ENCODE measurements at places on chromosomes 13 and 19.

GRCh38 chr19:9566729-9567128 is 17.6 kb downstream of the ZNF121 start:
- no peak for DNase-seq

GRCh38 chr19:28530406-28531035 is 682.4 kb downstream of the UQCRFS1 start:
- no peak for DNase-seq

- DNase-seq: peak; percentile 37
Observed at GRCh38 chr13:95530178-95530577, 22.3 kb upstream of the CLDN10 start.

- DNase-seq: no peak
Observed at GRCh38 chr13:52161181-52161646, 1.8 kb upstream of the NEK3 start.

- no peak for DNase-seq
Observed at GRCh38 chr13:45257638-45258333, 56.9 kb upstream of the KCTD4 start.

GRCh38 chr19:18650468-18651041 is 13.7 kb downstream of the KLHL26 start:
- DNase-seq: no peak

GRCh38 chr19:4061178-4061682 is 5.5 kb downstream of the ZBTB7A start:
- no peak for DNase-seq

DNA sequence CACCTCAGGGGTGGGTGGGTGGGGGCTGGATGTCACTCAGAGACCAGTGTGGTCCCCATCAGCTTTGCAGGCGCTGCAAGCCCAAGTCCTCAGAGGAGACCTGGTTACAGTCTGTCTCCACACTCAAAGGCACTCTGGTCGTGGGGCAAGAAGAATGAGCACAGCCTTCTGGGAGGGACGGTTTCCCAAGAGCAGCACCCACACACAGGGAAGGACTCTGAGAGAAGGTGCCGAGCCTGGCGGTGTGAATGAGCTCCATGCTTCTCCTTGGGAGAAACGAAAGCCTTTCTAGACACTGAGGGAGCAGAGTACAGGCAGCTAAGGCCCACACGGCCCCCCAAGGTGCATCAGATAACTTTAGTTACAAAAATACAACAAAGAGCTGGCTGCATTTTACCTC is 473.6 kb downstream of the FOXO1 start:
- DNase-seq: no peak

DNA sequence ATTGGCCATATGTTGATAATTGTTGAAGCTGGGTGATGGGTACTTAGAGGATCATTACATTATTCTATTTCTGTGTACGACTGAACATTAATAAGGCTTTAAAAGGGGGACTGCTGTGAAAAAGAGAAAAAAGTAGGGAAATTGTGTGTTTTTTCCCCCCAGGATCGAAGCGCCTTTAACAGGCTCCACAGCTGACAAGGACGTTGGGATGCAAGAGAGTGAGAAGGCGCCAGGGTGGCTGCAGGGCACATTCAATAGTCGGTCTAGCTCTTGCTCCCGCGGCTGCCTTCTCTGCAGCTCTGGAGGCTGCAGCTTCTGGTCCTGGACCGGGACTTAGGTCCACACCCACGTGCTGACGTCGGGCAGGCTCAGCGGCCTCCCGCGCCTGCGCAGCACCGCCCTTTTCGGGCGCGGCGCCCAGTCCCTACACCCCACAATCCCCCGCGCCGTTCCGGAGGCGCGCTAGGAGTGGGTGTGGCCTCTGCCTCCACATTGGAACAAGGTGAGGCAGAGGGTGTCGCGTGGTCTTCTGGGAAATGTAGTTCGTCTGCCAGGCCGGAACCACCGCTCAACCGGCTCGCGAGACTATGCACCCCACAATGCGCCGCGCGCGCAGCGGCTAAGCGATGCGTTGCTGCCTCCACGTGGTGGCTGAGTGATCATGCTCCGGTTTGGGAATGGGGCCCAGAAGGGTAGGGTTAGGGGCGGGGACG is 4.9 kb upstream of the LRFN3 start:
- DNase-seq: peak; percentile 98

DNA sequence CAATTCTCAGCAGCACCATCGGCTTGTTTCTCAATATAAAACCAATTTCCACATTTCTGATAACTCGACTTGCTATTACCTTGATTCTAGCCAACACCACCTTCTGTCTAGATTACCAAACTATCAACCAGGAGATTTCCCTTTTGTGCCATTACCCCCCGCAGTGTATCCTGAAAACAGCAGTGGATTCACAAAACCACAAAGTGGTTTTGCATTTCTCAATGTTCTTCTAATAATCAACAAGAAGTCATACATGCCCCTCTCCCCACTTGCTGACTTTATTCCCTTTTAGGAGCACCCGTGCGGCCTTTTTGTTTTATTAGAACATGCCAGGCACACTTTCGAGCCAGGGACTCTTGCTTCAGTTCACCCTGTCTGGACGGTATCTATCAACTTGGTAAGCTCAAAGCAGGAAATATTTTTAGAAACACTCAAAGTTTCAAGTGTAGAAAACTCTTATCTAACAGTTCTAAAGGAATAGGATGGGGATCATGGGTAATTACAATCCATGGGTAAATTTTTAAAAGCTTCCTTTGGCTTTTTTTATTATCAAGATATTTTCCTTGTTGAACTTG is 967.4 kb downstream of the EFNB2 start:
- DNase-seq: no peak

GRCh38 chr19:51470966-51471365 is 7.4 kb upstream of the CEACAM18 start:
- DNase-seq: no peak

- DNase-seq: no peak
Observed at GRCh38 chr13:67645874-67646467, 415.8 kb upstream of the PCDH9 start.

- DNase-seq: no peak
Observed at GRCh38 chr19:43380008-43380407, 26.5 kb downstream of the CD177 start.

DNA sequence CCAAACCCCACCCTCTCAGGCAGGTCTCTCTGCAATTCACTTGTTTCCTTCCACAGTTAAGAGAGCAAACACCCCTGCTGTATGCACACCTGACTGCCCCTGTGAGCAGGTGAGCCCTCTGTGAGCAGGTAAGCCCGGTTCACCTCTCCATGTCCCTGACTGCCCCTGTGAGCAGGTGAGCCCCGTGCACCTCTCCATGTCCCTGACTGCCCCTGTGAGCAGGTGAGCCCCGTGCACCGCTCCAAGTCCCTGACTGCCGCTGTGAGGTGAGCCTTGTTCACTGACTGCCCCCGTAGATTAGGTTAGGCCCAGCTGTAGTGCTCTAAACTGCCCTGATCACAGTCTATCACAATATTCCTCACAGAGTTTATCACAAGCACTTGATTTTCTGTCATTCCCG is 29.2 kb downstream of the TMTC4 start:
- no peak for DNase-seq

DNA sequence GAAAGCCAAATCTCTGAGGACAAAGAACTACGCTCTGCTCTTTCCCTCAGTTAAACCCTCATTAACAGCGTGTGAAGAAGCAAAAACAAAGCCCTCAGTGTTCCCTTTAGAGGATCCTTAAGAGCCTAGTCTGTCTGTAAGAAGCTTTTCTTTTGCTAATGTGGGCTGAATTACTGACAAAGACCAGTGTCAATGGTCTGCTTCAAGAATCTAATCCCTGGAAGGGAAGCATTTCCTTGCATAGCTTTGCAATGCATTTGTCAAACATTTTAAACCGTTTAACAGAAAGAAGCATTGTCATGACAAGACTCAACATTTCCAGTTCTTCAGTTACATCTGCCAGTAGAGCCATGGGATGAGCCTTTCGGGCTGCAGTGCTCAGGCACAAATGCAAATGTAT is 64.9 kb downstream of the EDNRB start:
- DNase-seq: no peak

DNA sequence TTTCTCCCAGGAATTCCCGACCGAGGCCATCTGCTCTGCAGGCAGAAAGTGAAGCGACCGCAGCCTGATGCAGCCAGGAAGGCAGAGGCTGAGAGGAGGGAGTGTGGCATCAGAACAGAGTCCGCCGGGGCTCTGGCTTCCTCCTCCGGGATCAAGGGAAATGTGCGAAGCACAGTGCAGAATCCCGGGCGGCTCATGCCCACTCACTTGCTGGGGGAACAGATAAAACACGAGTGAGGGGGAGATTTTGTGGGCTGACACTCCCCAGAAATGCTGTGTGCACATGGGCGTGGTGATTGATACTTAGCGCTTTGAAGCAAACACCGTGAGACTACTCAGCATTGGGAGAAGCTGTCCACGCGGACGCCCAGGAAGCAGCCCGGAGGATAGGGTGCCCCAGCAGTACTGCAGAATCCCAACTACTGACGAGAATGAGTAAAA is 75.3 kb upstream of the POMP start:
- DNase-seq: no peak

DNA sequence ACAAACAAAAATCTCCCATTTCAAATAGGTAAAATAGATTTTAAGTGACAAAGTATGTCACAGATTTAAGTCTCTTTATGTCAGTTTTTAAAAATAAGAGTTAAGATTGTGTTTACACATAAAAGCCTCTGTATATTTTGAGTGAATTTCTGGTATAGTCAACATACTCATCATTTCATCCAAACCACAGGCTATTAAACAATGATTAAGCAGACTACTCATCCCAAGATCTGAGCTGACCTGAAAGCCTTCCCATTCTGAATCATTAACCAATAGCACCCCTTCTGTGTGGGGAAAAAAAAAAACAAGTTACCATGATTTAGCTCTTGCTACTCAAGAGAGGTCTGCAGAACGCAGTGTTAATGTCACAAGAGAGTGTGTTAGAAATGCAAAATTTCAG is 284.4 kb upstream of the NBEA start:
- peak; percentile 24 for DNase-seq
